ENCODE measurements at places on chromosomes 2 and 18.

DNA sequence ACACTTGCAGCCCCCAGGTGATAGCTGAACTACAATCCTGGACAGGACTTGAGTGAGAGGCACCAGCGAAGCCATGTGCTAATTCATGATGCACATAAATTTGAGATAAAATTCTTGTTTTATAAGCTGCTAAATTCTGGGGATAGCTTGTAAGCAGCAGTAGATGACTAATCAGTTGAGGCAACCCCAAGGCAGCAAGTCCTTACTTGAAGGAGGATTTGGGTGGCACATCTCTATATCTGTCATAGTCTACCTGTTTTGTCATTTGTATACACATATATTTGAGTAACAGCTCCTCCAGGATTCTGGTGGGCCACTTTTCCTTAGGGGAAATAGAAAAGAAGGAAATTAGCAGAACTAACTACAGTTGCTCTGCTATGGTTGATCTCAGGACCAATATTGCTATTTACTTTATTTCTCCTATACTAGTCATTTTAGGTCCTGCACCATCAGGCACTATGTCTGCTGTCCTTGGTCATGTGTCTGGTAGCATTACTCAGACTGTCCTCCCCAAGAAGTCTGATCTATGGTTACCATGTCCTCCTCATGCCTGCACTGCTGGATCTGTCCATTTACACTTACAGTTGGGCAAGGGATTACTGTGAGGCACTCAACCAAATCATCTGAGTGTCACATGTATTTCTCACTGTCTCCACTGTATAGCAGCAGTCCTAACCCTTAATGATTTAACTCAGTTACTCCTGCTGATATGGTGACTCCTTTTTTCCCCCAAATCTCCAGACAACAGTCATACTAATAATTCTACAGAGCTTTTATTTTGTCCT lies 436.0 kb upstream of the CWC22 start:
- DNase-seq = no peak

GRCh38 chr2:30763151-30763660 lies 44.0 kb downstream of the CAPN13 start:
- DNase-seq = no peak

GRCh38 chr18:12310762-12311161 lies 2.7 kb downstream of the TUBB6 start:
- DNase-seq = no peak

DNA sequence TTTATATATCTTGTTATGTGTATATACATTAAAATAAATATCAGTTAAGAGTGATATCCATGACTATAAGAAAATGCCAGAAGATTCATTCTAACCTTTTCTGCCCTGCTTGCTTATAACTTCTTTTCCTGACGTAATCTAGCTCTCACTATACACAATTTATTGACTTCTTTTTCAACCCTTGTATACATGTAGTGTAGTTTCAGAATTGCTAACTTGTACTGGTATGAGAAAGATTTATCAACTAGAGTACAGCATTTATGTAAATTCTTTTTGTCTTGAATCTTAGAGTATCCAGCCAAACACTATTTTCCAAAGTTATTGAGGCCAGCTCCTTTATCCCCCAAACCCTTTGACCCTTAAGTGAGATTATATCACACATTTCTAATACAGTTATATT lies 798.0 kb upstream of the RAB6C start:
- DNase-seq = no peak

DNA sequence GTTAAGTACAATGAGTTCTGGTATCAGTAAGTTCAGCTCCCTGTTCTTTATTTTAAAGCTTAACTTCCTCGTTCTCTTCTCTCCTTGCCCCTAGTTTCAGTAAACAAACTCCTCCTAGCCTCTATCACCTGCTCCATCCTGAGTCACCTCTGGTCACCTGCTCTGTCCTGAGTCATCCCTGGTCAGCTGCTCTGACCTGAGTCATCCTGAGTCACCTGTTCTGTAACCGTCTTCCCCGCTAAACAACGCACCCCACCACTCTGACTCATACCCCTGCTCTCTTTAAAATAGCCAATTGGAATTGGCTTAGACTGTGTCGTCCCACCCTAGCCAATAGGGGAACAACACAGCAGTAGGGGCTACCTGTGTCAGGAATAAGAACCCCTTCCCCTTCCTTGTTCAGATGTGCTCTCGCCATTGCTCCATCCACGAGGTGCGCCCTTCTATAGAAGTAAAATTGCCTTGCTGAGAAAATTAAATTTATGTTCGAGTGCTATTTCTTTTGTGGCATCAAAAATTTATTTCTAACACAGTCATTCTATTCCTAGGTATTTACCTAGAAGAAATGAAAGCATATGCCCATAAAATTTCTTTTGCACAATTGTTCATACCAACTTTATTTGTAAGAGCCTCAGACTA lies 24.9 kb upstream of the RMND5A start:
- DNase-seq = no peak

DNA sequence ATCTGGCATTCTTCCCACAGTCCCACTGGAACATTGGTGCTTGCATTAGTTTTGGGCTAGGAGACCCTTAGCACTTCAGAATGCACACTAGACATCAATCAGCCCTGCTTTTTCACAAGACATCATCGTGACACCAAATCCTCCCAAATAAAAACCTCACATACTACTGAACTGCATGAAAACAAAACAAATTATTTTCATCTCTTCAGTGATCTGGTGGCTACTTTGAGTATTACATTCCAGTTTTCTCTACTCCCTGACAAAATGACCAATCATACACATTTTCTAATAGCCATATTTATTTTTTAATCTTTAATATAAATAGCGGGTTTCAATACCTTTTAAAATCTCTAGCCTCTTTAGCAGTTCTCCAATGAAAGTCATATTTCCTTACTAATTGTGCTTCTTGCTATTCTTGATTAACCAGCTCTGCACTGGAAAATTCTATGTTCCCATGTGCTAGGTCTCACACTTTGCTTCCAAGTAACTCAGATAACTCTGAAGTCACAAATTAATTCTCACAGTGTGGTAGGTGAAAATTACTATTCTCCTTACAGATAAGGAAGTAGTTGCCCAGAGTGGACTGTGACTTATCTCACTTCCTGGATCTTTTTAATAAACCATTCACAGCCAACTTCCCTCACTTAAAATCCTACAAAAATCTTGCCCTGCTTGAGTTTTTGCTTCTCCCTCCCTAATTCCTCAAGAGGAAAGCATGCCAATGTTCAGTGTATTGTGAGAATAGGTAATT lies 82.5 kb upstream of the EPB41L3 start:
- DNase-seq = no peak

DNA sequence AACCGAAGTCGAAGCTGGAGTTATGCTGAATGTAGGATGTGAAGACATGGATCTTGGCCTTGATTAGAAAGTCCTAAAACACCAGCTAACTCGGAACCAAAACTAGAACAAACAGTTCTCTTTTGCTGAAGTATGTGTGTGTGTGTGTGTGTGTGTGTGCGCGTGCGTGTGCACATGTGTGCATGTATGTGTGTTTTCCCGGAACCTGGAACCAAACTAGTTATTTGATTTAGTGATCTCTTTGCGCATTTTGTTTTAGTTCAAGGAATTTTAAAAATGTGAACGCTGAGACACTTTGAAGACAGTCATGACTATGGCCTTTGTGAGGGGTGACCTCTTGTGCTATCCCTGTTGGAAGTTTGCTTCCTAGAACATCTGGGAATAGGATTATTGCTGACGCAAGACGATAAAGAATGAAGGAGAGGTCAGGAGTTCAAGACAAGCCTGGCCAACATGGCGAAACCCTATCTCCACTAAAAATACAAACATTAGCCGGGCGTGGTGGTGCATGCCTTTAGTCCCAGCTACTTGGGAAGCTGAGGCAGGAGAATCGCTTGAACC lies 23.8 kb downstream of the FHL2 start:
- DNase-seq = no peak

GRCh38 chr18:21342372-21342771 lies 100.3 kb downstream of the GREB1L start:
- DNase-seq = no peak

GRCh38 chr18:52341608-52342381 lies 1.8 kb downstream of the DCC start:
- DNase-seq = no peak

GRCh38 chr18:6373187-6373586 lies 41.5 kb downstream of the L3MBTL4 start:
- no peak for DNase-seq

- DNase-seq = no peak
Measured at GRCh38 chr2:65388596-65389390, 43.6 kb downstream of the SPRED2 start.

DNA sequence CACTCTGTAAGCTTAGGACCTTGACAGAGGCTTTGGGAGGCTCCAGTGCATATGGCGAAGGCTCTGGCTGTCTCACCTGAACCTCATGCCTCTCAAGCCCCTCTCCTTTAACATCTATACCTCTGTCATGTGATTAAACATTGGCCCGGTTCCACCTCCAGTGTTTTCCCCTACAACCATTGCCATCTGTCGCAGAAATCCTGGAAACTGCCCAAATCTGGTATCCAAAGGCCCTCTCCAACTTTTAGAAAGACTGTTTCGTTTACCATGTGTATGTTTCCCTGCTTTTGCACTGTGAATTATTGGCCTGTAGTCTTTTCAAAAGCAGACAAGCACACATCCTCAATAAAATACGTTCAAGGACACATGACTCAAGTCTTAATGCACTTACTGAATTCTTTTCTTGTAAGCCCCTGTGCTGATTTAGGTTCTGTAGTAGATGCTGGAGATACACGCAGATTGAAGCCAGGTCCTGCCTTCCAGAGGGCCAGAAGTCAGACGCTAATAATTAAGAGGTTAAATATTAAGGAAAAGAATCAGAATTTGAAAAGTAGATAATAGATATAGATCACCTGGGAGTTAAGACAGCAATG lies 386.4 kb upstream of the SLC14A2 start:
- no peak for DNase-seq

DNA sequence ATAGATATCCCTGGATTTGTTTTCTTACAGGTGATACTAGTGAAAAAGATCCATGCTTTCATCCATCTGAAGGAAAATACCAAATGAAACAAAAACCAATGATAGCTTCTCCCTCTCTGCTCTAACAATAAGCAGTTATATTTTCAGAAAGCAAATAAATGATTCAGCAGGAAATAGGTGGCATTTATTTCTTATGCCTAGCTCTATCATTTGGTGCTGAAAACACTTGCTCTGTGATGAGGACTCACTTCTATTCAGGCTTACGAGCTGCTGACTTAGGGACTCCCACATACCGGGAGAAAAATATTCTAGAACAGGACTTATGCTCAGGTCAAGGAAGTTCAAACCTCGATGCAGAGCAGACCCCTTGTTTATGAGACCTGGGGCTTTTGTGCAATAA lies 142.6 kb downstream of the SETBP1 start:
- DNase-seq = no peak

DNA sequence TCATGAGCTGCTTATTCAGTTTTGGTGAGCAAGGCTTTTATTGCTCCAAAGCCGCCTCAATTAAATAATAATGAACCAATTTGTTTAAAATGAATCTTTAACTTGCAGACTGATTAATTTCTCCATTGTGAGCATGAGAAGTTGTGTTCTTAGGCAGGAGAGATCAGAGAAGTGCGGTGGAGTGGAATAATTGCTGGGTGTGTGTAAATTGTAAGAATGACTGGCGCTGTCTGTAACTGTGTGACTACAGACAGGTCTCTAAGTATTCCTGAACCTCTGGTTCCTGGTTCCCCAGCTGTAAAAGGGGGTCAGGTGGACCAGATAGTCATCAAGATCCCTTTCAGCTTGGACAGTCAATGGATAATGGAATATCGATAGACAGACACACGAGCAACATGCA lies 98.0 kb upstream of the EFEMP1 start:
- DNase-seq = no peak

GRCh38 chr2:204160989-204161388 lies 224.4 kb downstream of the ICOS start:
- no peak for DNase-seq

DNA sequence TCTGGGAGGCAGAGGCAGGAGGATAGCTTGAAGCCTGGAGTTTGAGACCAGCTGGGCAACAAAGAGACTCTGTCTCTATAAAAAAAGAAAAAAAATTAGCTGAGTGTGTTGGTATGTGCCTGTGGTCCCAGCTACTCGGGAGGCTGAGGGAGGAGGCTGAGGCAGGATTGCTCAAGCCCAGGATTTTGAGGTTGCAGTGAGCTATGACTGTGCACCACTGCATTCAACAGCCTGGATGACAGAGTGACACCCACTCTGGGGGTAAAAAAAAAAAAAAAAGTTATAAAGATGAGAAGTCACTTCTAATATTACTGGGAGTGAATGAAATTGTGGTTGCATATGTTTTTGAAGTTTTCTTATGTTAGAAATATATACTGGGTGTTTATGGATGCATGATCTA lies 71.6 kb downstream of the C2orf74 start:
- DNase-seq = no peak

- DNase-seq = no peak
Measured at GRCh38 chr2:81334046-81334445, 1029.5 kb upstream of the LRRTM1 start.

DNA sequence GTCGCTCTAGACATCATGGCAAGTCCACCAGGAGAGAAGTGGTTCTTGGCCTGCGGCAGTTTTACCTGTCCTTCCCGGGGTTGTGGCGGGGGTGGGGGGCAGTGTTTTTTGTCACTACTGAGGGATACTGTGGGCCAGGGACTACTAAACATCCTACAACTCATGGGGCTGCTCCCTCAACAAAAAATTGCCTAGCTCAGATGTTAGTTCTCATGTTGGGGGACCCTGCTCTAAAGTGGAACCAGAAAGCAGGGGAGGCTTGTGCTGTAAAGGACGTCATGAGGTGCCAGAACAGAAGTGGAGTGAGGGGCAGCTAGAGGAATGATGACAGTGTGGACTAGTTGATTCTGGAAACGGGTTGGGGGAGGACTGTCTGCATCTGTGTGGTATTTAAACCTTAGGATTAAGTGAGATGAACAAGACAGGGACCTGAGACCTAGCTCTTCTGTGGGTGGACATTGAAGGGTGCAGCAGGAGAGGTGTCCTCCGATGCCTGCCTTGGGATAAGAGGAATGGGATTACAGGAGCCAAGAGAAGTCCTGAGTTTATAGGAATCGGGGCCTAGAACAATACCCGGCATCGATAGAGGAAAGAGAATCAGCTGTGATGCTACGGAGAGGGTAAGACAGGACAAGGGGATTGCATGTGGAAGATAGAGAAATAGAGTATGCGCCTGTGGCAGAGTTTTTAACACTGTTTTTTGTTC lies 2.7 kb downstream of the RPL31 start:
- no peak for DNase-seq

- no peak for DNase-seq
Measured at GRCh38 chr2:169260846-169261642, 101.3 kb downstream of the LRP2 start.

DNA sequence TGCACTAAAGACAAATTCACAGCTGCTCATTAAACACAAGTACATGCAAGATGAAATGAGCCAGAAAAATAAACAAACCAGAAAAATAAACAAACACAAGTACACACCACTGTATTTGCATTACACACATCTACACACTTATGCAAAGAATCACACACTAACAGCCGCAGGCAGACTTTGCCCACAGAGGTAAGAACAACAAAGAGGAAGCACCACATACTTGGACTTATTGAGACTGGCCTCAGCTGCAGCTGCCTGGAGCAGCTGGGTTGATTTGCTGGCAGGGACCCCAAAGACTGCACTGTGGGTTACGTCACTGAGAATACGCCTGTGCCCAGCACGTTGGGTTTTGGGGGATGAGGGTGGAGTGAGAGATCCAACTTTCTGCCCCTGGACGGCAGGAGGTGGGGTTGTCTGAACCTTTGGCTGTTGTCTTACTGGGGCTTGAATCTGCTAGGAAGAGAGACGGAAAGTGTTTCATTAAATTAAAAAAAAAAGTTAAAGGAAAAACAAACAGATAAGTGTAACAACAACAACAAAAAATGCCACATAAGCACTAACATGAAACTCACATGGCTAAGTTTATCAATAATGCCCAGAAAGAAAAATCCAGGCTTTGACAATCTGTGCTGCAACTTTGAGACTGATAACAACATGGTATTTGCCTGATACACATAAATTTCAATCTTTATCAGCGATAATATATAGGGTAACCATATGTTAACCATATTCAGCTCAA lies 71.9 kb upstream of the NFU1 start:
- DNase-seq = no peak
